Effector CD8-positive, alpha-beta T cell (primary cell): ENCODE measurements at places on chromosomes 6 and 20.
A peak's percentile ranks its signal among the peaks of the same experiment; 100 is the strongest.

DNA sequence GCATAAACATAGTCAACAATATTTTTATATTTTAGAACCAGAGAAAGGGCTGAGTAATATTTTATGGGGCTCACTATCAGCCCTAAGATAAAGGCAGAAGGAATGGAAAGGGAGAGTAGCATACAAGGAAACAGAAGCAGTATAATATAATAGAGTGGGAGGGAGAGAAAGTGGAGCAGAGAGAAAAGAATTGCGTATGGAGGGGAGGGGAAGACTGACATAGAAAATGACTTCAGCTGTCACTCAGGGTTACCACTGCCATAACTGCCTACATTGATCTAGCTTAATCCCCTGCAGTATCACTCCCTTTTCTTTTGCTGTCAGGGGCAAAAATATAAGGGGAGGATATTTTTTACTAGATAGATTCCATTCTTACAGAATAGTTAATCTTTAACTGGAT, 1133.5 kb upstream of the MAP3K7 start:
- DNase-seq: no peak

- peak; percentile 44 for DNase-seq
Measured at GRCh38 chr20:44388466-44389023, 33.0 kb downstream of the HNF4A start.

DNA sequence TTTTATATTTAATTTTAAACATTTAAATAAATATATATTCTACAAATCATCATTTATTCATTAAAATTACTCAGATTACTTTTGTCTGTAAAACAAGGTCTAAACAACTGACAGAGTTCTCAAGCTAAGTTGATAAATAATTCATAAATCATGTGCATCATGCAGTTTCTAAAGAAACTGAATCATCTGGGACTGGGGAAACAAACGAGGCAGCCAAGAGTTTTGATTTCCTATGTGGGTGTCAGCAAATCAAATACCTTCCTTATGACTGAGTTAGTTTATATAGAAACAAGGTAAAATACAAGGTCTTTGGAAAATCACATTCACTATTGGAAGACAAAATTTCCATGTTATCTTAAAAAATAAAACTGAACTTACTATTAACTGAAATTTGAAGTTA, 149.9 kb upstream of the BEND6 start:
- no peak for DNase-seq

GRCh38 chr6:83352424-83353061, 78.3 kb downstream of the ME1 start:
- no peak for DNase-seq

DNA sequence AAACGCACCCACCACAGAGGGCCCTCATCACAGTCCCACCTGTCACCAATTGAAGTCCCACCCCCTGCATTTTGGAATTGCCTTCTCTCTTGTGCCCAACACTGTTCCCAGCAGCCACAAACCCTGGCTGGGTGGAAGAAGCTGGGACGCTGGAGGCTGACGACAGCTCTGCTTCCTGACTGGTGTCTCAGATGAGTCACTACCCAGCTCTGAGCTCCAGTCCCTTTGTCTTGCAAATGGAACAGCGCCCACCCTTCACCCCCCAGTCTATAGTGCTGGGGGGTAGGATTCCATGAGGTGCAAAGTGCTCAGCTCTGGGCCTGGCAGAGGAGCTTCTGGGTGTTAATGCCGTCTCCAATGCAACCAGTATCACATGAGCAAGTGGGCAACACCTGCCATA, 85.3 kb downstream of the DLGAP4 start:
- no peak for DNase-seq

- DNase-seq: no peak
Measured at GRCh38 chr20:13922241-13922640, 68.2 kb downstream of the SEL1L2 start.

- no peak for DNase-seq
Measured at GRCh38 chr20:63023936-63024571, 17.3 kb upstream of the BHLHE23 start.

GRCh38 chr6:154433477-154434241, 76.8 kb downstream of the CNKSR3 start:
- no peak for DNase-seq
